Endothelial cell (in vitro differentiated cells): ENCODE measurements at places on chromosomes 5 and 9. TPM values are rescaled to one million over a fixed set of nuclear protein-coding genes. Genes with fewer than 3 reads are reported as not detected.

- H3K4me3 ChIP-seq: no peak overlapping the region
- no peaks in the 10 kb centered on the region for H3K36me3 ChIP-seq
- H3K27ac ChIP-seq: no peak overlapping the region
- H3K27me3 ChIP-seq: no peaks in the 10 kb centered on the region
Measured at GRCh38 chr9:88307136-88307535, 81.1 kb upstream of the SPIN1 start.

- no peaks in the 10 kb centered on the region for H3K36me3 ChIP-seq
- H3K4me1 ChIP-seq: no peaks in the 10 kb centered on the region
- H3K27ac ChIP-seq: no peak overlapping the region
- no peak overlapping the region for H3K4me3 ChIP-seq
- no peak for DNase-seq
Measured at GRCh38 chr5:143501310-143502044, 98.0 kb upstream of the NR3C1 start.

GRCh38 chr9:109355564-109356297, 34.9 kb upstream of the EPB41L4B start:
- H3K27me3 ChIP-seq: no peaks in the 10 kb centered on the region
- no peak for DNase-seq
- H3K27ac ChIP-seq: no peak overlapping the region
- H3K4me3 ChIP-seq: no peak overlapping the region
- H3K4me1 ChIP-seq: no peaks in the 10 kb centered on the region

DNA sequence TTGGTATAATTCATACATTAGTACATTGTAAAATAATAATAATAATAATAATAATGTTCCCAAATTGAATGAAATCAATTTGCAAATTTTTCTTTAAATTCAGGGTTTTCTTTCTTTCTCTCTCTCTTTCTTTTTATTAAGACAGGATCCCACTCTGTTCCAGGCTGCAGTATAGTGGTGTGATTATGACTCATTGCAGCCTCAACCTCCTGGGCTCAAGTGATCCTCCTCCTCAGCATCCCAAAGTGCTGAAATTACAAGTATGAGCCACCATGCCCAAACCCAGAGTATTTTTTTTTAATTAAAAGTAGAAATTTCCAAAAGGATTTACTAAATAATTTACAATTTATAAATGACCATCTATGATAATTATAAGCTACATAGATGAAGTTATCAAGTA, 117.7 kb downstream of the HOMER1 start:
- no peaks in the 10 kb centered on the region for H3K27me3 ChIP-seq
- H3K4me1 ChIP-seq: peaks cover 11% of the 10 kb centered on the region

- DNase-seq: peak; percentile 40
- H3K27me3 ChIP-seq: no peaks in the 10 kb centered on the region
- peaks cover 19% of the 10 kb centered on the region for H3K4me1 ChIP-seq
- no peak overlapping the region for H3K4me3 ChIP-seq
- H3K36me3 ChIP-seq: no peaks in the 10 kb centered on the region
Measured at GRCh38 chr5:52693280-52693679, 94.4 kb upstream of the ITGA1 start.

GRCh38 chr5:10499776-10500175, 58.1 kb downstream of the ROPN1L start:
- H3K36me3 ChIP-seq: peaks cover 5% of the 10 kb centered on the region
- peaks cover 4% of the 10 kb centered on the region for H3K27me3 ChIP-seq
- no peaks in the 10 kb centered on the region for H3K4me1 ChIP-seq
- H3K4me3 ChIP-seq: no peak overlapping the region
- no peak overlapping the region for H3K27ac ChIP-seq

DNA sequence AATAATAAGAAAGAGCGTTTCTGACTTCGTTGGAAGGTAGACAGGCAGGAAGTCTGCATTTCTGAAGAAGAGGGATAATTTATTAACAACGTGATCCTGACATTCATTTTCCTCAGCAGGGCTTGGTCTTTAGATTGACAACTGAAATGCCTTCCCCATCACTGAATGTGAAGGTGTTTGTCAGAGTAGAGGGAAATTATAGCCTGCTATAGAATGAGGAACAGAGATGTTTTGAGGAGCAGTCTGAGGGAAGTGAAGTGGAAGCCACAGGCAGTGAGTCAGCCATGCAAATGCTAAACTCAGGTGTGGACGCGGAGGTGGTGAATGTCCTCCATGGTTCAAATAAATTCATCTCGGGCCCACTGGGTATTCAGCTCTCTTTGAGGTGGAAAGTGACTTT, 30.5 kb downstream of the C7 start:
- H3K4me1 ChIP-seq: no peaks in the 10 kb centered on the region
- no peaks in the 10 kb centered on the region for H3K27me3 ChIP-seq
- H3K4me3 ChIP-seq: no peak overlapping the region

DNA sequence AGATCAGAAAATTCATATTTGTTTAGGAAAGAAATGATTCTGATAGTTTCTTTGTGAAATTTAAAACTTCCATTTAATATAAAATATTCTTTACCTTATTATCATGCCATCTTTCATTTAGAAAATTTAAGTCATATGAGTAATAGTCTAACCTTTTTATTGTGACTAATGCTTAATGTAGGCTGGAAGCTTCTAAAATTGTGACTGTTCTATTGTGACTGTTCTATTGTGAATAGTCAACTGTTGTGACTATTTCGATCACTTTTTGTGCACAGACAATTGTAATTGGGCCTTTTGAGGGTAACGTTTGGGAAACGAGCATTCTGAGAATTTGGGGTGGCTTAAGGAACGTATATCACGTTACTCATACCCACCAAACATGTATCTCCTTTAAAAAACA, 100.0 kb downstream of the PARP8 start:
- no peak overlapping the region for H3K27ac ChIP-seq
- no peak for DNase-seq
- H3K27me3 ChIP-seq: peaks cover 7% of the 10 kb centered on the region
- H3K4me1 ChIP-seq: no peaks in the 10 kb centered on the region
- H3K36me3 ChIP-seq: no peaks in the 10 kb centered on the region

DNA sequence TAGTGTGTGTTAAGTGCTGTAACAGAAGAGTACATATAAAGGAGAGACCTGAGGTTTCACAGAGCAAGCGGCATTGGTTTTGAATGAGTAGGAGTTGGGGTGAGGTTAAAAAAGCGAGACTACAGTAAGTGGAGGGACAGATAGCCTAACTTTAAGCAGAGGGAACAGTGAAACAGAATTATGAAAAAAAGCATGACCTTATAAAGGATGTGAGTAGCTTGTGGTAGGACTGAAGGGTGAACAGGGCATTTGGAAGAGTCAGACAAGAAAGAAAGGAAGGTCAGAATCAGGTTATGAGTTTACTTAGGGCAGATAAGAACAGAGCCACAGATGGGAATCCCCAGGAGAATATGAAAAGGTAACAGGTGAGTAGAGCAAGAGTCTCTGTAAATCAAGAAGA, 22.5 kb downstream of the MSANTD3 start:
- H3K27ac ChIP-seq: no peak overlapping the region
- DNase-seq: no peak
- peaks cover 11% of the 10 kb centered on the region for H3K4me1 ChIP-seq
- no peaks in the 10 kb centered on the region for H3K27me3 ChIP-seq
- no peak overlapping the region for H3K4me3 ChIP-seq

- peaks cover 17% of the 10 kb centered on the region for H3K4me1 ChIP-seq
- no peak for DNase-seq
- H3K4me3 ChIP-seq: no peak overlapping the region
- no peak overlapping the region for H3K27ac ChIP-seq
Measured at GRCh38 chr5:58963361-58963760, 380.5 kb downstream of the RAB3C start.

GRCh38 chr5:10586008-10586407, 22.1 kb downstream of the ANKRD33B start:
- peaks cover 32% of the 10 kb centered on the region for H3K4me1 ChIP-seq
- no peak overlapping the region for H3K27ac ChIP-seq
- H3K4me3 ChIP-seq: no peak overlapping the region
- H3K27me3 ChIP-seq: no peaks in the 10 kb centered on the region
- no peak for DNase-seq

DNA sequence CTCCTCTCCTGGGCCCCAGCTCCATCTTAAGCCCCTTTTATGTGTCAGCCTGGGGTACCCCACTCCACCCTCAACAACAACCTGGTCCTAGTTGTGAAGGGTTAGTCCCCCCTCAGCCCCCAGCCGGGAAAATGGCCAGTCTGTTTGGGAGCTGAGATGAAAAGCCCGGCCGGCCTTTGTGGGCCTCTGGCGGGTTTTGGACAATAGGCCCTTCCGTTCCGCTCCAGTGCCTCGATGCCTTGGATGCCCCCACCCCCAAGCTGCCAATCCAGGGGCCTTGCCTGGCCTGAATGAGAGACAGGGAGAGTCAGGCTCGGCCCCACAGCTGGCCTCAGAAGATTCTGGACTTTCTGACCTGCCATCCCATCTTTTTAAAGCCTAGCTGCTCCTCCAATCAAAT, 9.2 kb downstream of the CNTFR start:
- no peak overlapping the region for H3K27ac ChIP-seq
- no peak for DNase-seq
- H3K36me3 ChIP-seq: no peaks in the 10 kb centered on the region
- H3K4me1 ChIP-seq: peaks cover 38% of the 10 kb centered on the region
- H3K4me3 ChIP-seq: peak overlapping the region; percentile 7
- peaks cover 25% of the 10 kb centered on the region for H3K27me3 ChIP-seq

GRCh38 chr5:56018832-56019231, 24.1 kb upstream of the IL6ST start:
- peaks cover 4% of the 10 kb centered on the region for H3K27me3 ChIP-seq
- no peak for DNase-seq
- H3K36me3 ChIP-seq: peaks cover 4% of the 10 kb centered on the region
- H3K4me1 ChIP-seq: no peaks in the 10 kb centered on the region

DNA sequence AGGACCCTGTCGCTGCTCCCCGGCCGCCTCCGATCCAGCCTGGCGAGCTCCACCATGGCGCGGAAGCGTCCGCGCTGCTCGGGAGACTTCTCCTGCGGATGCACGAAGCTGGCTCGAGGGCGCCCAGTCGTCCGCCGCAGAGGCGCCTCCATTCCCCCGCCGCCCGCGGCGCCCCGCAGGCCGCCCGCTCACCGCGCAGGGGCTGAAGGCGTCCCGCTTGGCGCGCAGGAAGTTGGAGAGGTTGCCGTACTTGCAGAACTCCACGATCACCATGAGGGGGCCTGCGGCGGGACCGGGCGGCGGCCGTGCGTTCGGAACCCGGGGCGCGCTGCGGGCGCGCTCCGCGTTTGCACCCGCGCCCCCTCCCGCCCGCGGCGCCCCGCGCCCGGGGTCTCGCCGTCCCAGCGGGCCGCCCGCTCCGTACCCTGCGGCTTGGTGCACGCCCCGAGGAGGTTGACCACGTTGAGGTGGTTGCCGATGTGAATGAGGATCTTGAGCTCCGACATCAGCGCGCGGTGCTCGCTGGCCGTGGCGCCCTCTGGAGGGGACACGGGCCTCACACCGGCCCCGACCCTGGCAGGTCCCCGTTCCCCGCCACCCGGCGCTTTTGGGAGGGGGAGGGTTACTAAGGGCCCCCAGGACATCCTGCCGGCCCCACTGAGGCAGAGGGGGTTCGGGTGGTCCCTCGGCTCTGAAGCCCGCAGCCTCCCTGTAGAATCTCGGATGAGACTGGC, 27.7 kb upstream of the SCGB3A1 start:
- no peak overlapping the region for H3K27ac ChIP-seq
- H3K4me1 ChIP-seq: peaks cover 33% of the 10 kb centered on the region
- H3K4me3 ChIP-seq: no peak overlapping the region
- peaks cover 44% of the 10 kb centered on the region for H3K27me3 ChIP-seq
- peaks cover 49% of the 10 kb centered on the region for H3K36me3 ChIP-seq
- peak; percentile 52 for DNase-seq

DNA sequence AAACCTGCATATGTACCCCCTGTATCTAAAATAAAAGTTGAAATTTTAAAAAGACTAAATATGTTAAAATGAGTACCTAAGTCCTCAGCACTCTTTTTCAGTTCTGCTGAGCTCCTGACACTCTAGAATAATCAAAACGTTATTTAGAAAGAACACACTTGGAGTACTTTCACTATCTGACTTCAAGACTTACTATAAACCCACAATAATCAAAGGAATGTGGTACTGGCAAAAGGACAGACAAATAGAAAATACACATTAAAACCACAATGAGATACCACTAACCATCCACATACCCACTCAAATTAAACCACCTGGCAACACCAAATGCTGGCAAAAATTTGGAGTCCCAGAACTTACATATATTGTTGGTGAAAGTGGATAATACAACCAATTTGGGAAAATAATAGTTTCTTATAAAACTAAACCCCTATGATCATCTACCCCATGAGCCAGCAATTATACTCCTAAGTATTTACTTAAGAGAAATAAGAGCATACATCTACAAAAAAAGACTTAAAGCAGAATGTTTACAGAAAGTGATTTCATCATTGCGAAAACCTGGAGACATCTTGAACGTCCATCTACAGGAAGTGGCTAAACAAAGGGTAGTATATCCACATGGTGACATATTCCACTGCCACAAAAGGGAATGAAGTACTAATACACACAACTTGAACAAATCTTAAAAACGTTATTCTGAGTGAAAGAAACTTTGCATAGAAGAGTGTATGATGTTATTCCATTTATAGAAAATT, 12.8 kb upstream of the PRSS3 start:
- peaks cover 4% of the 10 kb centered on the region for H3K27me3 ChIP-seq
- DNase-seq: no peak
- no peaks in the 10 kb centered on the region for H3K36me3 ChIP-seq
- H3K4me1 ChIP-seq: peaks cover 2% of the 10 kb centered on the region
- no peak overlapping the region for H3K4me3 ChIP-seq

GRCh38 chr9:128370367-128370751, 815 bp upstream of the URM1 start:
- no peak for DNase-seq
- peaks cover 7% of the 10 kb centered on the region for H3K27me3 ChIP-seq
- peaks cover 11% of the 10 kb centered on the region for H3K36me3 ChIP-seq
- peak overlapping the region; percentile 92 for H3K27ac ChIP-seq
- peak overlapping the region; percentile 93 for H3K4me3 ChIP-seq
- H3K4me1 ChIP-seq: peaks cover 33% of the 10 kb centered on the region

DNA sequence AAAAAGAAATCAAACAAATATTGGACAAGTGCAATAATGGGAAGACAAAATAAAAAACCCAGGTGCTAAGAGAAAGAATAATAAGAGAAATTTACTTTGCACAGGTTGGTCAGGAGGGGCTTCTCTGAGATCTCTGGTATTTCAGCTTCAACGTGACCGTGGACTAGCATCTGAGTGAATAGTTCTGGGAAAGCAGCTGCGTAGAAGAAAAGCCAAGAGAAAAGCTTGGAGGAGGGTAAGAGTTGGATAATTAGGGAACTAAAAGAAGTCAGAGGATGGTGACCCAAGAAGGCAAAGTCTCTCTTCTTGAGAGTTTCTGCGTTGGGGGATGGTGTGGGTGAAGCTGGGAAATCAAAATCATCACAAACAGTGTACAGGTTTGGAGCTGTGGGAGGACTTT, 41.6 kb downstream of the YIPF5 start:
- no peaks in the 10 kb centered on the region for H3K36me3 ChIP-seq
- peaks cover 3% of the 10 kb centered on the region for H3K4me1 ChIP-seq
- H3K27me3 ChIP-seq: no peaks in the 10 kb centered on the region

- H3K4me3 ChIP-seq: no peak overlapping the region
- H3K27ac ChIP-seq: no peak overlapping the region
- peaks cover 4% of the 10 kb centered on the region for H3K36me3 ChIP-seq
- H3K27me3 ChIP-seq: peaks cover 9% of the 10 kb centered on the region
- H3K4me1 ChIP-seq: peaks cover 11% of the 10 kb centered on the region
- no peak for DNase-seq
Measured at GRCh38 chr5:139512786-139513390, 30.3 kb upstream of the STING1 start.

- no peaks in the 10 kb centered on the region for H3K4me1 ChIP-seq
- H3K36me3 ChIP-seq: no peaks in the 10 kb centered on the region
- H3K4me3 ChIP-seq: no peak within 1 kb of the TSS
- no peak within 1 kb of the TSS for H3K27ac ChIP-seq
- no peak for DNase-seq
Measured at GRCh38 chr9:134880484-134881312, at the start of gene FCN2. Gene FCN2, plus strand, starts transcription at chr9:134880810. Its CDS starts 12 bp downstream, at chr9:134880822.

The TMEM174 gene
- not detected for total RNA-seq

The RASA1 gene
- 48.7 TPM for total RNA-seq

The CCL27 gene
- not detected for total RNA-seq

The HK3 gene
- 0.51 TPM for total RNA-seq

The ADCY2 gene
- total RNA-seq: 1.5 TPM

The NUTM2G gene
- not detected for total RNA-seq

The BARHL1 gene
- total RNA-seq: 2.4 TPM

The LCP2 gene
- 13.8 TPM for total RNA-seq
